ENCODE measurements at places on chromosomes 4 and X.

GRCh38 chr4:41443340-41444079 lies 94.4 kb upstream of the LIMCH1 start:
- DNase-seq, result no peak

GRCh38 chrX:118758511-118758910 lies 31.1 kb downstream of the IL13RA1 start:
- no peak for DNase-seq

- no peak for DNase-seq
Observed at GRCh38 chr4:133585323-133585722, 436.2 kb downstream of the PCDH10 start.

- DNase-seq, result peak; percentile 28
Observed at GRCh38 chr4:84622959-84623358, 40.0 kb downstream of the CDS1 start.

DNA sequence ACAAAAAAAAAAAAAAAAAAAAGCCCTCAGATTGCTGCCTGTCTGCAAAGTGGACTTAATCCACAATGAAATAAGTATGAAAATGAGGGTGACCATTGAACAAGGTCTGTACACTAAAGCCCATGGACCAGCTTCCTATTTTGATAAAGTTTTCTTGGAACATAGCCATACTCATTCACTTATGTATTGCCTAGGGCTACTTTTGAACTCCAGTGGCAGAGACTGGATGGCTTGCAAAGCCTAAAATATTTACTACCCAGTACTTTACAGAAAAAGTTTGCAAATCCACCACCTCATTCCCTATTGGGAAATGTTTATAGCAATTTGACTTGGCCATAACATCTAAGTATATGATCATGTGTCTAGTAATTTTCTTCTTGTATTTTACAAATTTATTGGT lies 481.7 kb downstream of the NAF1 start:
- no peak for DNase-seq

- no peak for DNase-seq
Observed at GRCh38 chr4:108237693-108238092, 69.0 kb upstream of the LEF1 start.

DNA sequence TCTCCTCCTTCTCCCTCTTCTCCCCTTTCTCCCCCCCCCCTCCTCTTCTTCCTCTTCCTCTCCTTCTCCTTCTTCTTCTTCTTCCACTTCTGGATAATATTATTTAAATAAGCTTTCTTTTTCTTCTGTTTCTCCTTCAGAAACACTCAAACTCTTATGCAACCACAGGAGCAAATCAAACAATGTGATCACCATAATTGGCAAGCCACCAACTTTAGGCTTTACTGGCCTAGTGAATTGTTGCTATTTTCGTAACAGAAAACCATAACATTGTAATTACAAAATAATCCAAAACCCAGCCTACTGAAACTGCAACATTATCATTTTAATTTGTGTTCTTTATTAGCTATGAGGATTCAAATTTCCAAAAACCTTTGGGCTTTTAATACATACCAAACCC lies 14.3 kb downstream of the DCAF8L1 start:
- DNase-seq, result no peak

DNA sequence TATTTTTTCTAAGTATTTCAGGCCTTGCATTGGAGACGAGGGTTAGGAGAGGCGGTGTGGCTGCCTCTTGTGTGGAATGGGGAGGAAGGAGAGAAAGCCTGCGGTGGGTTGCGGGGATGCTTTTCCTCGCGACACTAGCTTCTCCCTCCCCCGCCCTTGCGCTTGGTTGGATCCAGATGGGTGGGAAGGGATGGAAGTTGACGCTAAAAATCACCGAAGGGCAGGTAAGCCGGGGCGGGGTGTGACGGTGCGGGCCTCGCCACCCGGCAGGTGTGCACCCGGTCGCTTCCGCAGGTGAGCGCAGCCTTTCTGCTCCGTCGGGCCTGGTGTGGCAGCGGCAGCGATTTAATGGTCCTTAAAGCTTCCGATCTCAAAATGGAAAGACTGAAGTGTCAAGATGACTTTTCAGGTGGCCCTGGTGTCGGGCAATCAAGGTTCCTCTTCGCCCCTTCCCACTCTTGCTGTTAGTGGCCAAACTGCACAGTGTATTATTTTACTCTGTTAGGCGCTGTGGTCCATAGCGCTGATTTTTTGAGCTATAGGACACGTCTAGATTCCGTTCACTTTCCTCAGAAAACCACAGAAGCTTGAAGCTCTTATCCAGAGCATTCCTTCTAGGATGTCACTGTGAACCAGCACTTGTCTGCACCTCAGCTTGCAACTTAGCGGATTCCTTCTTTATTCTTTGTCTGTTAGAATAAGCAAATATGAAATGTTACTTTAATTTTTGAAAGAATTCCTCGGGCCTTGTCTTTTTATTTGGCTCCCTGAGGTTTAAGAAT lies 765 bp downstream of the ENOPH1 start:
- peak; percentile 69 for DNase-seq

Measured in GM23338 (cell line).